ENCODE measurements at places on chromosomes 12 and 14.

DNA sequence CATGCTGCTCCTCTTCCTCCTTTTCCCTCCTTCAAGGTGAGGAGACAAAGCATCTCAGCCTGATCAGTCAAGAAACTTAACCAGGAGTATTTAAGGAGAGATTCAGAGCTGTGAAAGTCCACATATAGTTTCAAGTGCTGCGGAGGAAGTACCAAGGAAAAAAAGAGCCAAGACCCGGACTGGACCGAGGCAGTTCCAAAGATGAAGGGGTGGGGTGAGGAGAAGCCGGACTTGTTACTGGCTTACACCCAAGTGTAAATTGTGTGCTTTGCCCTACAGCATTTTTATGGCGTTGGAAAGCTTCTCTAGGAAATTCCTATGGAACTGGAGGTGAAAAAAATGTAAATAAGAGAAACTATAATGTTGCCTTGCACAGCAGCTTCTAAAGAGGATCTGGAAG, 263.1 kb downstream of the GRIN2B start:
- H3K36me3 ChIP-seq = no peaks in the 10 kb centered on the region
- peaks cover 4% of the 10 kb centered on the region for H3K27me3 ChIP-seq

DNA sequence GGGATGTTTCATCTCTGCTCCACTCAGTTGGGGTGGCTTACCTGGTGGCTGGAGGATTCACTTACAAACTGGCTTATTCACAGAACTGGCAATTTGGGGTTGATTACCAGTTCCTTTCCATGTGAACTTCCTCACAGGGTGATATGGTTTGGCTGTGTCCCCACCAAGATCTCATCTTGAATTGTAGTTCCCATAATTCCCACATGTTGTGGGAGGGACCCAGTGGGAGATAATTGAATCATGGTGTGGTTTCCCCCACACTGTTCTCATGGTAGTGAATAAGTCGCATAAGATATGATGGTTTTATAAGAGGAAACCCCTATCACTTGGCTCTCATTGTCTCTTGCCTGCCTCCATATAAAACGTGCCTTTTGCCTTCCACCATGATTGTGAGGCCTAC, 26.9 kb upstream of the IGF1 start:
- DNase-seq = no peak
- no peak overlapping the region for H3K27ac ChIP-seq
- no peaks in the 10 kb centered on the region for H3K36me3 ChIP-seq
- H3K27me3 ChIP-seq = no peaks in the 10 kb centered on the region

GRCh38 chr12:59761542-59761941, 165.7 kb downstream of the SLC16A7 start:
- no peak overlapping the region for H3K27ac ChIP-seq
- no peaks in the 10 kb centered on the region for H3K4me1 ChIP-seq
- no peak overlapping the region for H3K4me3 ChIP-seq
- no peak for DNase-seq

DNA sequence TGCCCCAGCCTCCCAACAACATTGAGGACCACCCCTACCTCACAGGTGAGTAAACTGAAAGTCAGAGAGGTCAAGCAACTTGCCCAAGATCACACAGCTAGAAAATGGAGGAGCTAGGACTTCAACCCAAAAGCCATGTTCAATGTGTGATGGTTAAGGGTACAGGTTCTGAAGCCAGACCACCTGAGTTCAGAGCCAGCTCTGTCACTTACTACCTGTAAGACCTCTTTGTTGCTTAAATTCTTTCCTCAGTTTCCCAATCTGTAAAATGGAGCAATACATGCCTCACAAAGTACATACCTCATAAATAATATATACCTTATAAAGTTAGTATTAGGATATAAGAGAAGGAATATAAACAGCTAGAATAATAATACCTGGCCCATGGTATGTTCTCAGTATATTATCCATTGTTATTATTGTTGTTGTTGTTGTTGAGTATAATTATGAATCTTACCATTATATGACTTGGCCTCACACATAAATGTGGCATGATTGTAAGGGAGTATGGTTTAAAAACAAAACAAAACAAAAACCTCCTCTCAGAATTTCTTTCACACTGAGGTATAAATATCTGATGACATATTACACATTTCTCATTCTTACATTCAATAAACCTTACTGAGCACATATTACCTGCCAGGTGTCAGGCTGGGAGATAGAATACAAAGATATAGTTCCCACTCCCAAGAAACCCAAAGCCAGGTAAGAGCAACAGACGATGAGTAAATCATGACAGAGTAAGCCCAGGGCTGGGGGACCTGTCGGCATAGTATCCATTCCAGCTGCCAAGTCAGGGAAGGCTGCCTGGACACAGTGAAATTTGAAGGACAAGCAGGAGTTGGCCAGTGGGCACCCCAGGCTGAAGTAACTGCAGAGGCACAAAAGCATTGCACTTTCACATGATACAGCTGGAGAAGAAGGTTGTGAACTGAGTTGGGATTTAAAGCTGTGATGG, 19.6 kb downstream of the CMKLR1 start:
- H3K4me3 ChIP-seq = no peak overlapping the region
- no peaks in the 10 kb centered on the region for H3K36me3 ChIP-seq
- no peak overlapping the region for H3K27ac ChIP-seq
- no peak for DNase-seq
- H3K27me3 ChIP-seq = no peaks in the 10 kb centered on the region
- no peaks in the 10 kb centered on the region for H3K4me1 ChIP-seq

DNA sequence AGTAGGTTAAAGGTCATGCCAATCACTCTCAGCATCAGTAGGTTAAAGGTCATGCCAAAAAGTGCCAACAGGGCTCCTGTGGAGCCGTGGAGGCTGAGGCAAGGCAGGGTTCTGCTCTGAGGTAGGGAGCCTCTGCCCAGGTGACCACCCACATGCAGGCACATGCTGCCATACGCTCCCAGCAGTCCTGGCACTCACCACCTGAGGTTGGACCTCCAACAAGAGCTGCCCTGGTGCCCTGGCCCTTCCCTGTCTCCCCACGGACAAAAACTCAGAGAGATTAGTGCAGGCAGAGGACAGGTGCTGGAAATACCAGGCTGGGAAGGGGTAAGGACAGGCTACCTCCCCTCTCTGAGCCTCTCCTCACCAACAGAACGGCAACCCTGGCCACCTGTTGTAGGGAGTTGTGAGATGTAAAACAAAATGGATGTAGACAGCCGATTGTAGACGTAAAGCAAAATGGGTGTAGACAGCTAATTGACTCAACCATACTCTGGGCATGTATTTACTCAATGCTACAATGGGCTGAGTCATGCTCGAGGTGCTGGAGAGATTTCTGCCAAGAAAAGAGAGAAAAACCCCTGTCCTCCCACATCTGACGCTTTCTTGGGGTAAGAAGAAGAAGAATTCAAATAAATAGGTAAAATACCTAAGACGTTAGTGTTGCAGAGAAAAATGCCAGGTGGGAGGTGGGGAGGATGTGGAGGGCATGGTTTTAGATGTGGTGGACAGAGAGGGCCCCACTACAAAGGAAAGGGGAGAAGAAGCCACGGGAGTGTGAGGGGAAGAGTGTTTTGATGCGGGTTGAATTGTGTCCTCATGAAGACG, 32.4 kb downstream of the LTBP2 start:
- no peak overlapping the region for H3K4me3 ChIP-seq
- no peaks in the 10 kb centered on the region for H3K36me3 ChIP-seq
- H3K27me3 ChIP-seq = no peaks in the 10 kb centered on the region
- DNase-seq = no peak

GRCh38 chr12:110431957-110432587, 18.1 kb downstream of the ARPC3 start:
- peak overlapping the region; percentile 59 for H3K4me3 ChIP-seq
- no peaks in the 10 kb centered on the region for H3K27me3 ChIP-seq
- H3K36me3 ChIP-seq = no peaks in the 10 kb centered on the region
- no peak for DNase-seq
- H3K4me1 ChIP-seq = no peaks in the 10 kb centered on the region
- peak overlapping the region; percentile 74 for H3K27ac ChIP-seq

DNA sequence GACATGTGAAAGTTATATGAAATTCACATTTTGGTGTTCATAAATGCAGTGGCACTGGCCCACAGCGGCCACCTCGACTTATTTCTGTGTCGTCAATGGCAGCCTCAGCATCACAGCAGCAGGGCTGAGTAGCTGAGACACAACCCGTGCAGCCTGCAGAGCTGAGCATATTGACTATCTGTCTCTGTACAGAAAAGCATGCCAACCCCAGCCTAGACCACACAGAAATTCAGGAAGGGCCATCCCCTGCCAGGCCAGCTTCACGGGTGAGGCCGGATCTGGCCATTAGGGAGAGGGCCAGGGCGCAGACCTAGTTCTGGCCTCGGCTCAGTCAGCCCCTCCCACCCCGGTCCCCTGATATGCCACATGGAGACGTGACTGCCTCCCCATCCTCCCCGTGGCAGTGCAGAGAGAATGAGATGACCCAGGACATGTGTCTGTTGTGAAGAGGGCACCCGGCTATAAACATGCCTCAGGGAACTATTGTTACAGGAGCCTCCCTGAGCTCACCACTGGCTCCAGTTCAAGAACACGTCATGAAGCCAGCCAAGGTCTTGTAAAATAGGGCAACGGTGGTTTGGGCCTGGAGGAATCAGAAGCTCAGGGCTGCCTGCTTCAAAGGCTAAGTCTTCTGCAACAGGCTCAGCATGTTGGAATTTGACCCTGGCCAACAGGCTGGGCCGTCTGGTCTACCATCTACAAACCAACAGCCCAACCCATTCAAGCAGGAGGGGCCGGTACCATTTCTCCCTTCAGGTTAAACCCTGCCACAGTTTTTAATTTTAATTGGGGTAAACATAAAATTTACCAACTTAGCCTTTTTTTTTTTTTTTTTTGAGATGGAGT, 25.5 kb downstream of the SCARB1 start:
- H3K36me3 ChIP-seq = no peaks in the 10 kb centered on the region
- peak; percentile 90 for DNase-seq
- no peak overlapping the region for H3K4me3 ChIP-seq
